H1 (cell line): ENCODE measurements at places on chromosomes 5 and 9.

DNA sequence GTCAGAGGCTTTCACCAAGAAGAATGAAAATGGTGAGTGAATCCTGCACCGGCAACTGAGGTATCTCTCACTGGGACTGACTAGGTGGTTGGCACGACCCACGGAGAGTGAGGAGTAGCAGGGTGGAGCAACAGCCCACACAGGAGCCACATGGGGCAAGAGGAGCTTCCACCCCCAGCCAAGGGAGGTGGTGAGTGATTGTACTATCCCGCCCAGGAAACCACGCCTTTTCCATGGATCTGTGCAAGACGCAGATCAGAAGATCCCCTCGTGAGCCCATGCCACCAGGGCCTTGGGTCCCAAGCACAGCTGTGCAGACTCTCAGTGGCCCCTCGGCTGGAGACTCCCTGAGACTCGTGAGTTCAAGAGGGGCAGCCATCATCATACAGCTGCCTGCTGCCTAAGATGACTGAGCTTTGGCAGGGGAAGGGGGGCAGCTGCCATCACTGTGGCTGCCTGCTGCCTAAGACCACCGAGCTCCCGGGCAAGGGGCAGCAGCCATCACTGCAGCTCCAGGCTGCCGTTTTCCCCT is 229.5 kb downstream of the AP3B1 start:
- no peak for DNase-seq

- no peak for DNase-seq
These were observed 76.3 kb downstream of the FOCAD start for GRCh38 chr9:20760246-20760891.

DNA sequence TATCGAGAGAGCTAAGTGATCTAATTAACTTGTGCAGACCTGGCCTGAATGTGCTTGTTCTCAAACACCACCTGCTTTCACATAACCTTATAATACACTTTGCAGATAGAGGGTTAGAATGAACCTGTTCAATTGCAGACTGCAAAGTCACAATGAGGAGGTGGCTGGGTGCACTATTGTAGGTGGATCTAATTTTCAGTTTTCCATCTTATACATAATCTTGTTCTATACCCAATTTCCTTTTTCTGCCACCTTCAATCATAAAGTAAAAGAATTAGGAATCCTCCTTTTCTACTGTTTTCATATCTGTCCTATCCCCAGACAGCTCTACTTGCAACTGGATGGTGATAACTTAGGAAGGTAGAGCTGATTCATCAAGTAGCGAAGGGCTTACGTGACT is 68.8 kb upstream of the APC start:
- no peak for DNase-seq

GRCh38 chr9:82597241-82598203 is 465.4 kb downstream of the RASEF start:
- DNase-seq, result no peak

- no peak for DNase-seq
These were observed 138.8 kb upstream of the LIFR start for GRCh38 chr5:38695021-38695958.

- DNase-seq, result no peak
These were observed 1.0 kb downstream of the SET start for GRCh38 chr9:128689820-128690683.

DNA sequence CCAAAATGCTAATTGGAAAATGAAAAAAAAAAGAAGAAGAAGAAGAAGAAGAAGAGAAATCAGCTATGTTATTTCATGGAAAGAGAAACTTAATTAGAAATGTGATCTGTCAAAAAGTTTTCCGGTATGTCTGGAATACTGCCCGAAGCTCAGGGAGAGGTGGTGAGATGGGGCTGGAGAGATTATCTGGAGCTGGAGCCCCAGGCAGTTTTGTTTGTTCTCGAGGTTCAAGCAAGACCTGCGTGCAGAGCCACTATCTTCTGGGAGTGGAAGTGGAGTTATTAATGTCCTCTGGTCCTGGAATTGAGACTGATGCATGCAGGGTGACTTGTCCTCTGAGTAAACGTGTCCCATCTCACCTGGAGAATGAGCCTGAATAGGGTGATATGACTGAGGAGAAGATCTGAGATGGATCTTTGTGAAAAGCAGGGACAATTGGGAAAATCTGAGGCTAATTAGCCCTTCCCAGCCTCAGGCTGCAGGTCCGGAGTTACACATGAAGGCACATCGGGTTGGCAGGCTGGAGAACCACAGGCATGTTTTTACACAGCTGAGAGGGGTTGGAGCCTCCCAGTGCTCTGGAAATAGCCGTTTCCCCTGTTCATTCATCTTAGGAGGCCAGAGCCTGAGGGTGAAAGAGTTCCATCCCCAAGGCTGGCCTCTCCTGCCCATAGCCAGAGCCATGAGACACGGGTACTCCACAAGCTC is 70.5 kb downstream of the OLFM1 start:
- no peak for DNase-seq

- no peak for DNase-seq
These were observed 307.1 kb downstream of the PRR16 start for GRCh38 chr5:120771202-120771601.
